ENCODE measurements at places on chromosomes 3 and 15.

DNA sequence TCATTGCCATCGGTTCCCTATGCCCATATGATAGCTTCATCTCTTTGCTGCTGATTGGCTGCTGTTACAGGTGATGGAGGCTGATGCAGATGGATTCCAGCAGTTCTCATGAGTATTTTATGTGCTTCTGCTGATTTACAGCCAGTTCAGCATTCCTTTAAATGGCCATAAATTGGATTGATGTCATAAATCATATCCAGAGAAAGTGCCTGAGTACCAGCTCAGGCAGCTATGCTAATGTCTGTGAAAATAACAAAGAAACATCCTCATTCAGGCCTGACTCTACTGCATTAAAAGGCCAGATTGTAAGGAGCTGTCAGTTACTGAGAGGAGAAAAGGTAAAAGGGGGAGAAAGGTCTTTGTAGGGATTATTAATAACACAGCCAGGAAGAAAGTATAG lies 756.8 kb downstream of the IGSF11 start:
- no peak for DNase-seq

GRCh38 chr3:119729996-119730395 lies 27.2 kb downstream of the CFAP91 start:
- DNase-seq, result no peak

DNA sequence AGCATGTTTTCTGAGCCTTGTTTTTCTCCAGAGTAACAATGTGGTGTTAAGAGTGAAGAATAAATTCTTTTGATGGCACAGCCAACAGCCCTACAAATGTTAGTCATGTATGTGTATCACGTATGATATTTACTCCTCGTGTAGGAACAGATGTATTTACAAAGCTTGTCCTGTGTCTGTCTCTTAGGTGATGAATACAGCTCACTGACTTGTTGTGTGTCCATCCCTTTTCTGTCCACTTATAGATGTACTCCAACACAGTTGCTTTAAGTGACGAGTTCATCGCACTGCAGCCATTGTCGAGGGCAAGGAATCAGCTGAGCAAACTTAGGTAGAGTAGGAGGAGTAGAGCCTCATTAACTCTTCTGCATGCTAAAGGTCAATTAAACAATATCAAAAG lies 78.1 kb downstream of the DCUN1D1 start:
- no peak for DNase-seq

DNA sequence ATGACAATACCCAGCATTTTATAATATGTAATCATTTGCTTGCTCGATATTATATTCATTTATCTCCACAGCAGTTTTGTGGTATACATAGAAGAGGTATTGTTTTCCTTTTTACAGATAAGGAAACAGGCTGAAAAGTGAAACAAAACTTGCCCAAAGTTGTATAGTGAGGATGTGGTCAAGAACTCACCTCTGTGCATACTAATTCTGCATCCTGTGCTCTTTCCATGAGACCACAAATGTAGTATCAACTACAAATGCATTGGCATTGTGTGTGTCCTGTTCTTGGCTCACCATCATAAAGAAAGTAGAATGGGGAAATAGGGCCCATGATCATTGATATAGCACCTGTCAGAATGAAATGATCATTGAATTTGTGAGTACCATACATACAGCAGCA lies 167.3 kb downstream of the NECTIN3 start:
- no peak for DNase-seq

DNA sequence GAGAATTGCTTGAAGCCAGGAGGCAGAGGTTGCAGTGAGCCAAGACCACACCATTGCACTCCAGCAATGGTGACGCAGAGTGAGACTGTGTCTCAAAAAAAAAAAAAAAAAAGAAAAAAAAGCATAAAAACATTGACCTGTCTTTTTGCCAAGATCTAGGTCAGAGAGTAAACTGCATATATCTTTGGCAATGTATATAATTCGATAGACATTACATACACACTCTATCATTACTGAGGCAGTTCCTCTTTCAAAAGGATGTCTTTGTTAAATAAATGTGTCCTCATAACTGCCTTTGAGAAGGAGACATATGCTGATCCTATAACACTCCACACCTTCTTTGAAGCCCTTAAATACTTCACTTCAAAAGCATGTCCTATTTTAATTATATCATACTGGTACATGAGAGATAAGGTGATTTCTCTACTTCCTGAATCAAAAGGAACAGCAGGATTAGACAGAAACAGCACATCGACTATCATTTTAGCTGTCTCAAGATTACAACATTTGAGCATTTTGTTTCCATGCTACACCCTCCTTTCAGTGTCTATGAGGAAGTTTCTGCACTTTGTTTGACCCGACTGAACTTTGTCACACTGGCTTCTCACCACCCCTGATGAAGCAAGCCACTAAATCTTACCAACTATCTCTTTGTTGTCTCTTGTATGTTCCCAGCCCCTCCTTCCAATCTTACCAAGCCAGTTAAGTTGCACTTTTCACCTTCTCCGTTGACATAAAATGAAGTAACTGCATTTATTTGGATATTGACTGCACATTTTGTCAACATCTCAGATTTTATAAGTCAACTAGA lies 335.8 kb downstream of the MECOM start:
- DNase-seq, result no peak

DNA sequence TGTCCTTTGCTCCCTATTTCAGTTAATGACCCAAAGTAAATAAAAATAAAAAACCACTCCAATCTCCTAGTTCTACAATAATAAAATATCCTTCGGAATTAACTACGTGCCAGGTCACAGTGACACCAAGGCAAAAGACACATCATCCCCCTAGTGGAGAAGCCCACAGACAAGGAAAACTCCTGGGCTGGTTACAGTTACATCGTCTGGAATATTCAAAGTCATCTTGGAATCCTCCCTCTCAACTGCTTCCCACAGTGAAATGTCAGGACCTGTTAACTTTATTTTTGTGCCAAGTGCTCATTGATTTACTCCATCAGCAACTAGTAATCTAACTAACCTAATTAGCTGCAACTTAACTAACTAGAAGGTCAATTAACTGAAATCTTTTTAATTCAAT lies 349.3 kb downstream of the MAGI1 start:
- no peak for DNase-seq

- DNase-seq, result no peak
Measured at GRCh38 chr15:31326875-31327668, 437 bp downstream of the KLF13 start.

GRCh38 chr15:58551764-58552504 lies 120.1 kb downstream of the LIPC start:
- DNase-seq, result no peak

DNA sequence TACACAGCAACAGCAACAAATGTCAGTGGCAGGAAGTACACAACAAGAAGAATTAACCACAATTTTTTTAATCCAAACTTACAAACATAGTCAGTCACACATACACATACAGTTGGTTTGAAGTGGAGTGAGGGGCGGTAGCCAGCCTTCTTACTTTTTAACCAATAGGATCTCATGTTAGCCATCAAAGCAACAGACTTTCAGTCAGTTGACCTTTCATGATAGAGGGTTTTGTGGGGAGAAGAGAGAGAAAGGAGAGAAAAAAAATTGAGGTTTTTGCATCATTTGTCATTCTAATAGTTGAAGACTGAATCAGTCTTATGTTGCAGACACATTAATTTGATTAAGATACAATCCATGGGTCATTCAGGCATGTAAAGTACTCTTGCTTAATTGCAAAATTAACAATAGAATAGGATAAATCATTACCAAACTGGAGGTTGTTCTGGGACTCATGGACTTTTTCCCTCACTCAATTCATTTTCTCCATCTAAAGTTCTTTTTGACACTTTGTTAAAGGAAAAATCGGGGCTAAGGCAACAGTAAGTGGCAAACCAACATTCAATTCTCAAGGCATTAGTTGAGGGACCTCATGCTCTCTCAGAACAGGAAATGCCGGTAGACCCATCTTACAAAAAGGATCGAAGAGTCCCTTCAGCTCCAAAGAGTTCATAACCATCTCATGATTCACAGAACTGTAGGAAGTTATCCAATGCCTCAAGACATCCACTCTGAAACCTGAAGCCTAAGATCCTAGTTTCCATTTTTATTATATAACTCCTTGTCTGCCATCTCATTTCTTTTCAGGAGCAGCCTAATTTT lies 159.5 kb upstream of the LPP start:
- DNase-seq, result no peak

- no peak for DNase-seq
Measured at GRCh38 chr3:31502803-31503221, 29.9 kb upstream of the STT3B start.

DNA sequence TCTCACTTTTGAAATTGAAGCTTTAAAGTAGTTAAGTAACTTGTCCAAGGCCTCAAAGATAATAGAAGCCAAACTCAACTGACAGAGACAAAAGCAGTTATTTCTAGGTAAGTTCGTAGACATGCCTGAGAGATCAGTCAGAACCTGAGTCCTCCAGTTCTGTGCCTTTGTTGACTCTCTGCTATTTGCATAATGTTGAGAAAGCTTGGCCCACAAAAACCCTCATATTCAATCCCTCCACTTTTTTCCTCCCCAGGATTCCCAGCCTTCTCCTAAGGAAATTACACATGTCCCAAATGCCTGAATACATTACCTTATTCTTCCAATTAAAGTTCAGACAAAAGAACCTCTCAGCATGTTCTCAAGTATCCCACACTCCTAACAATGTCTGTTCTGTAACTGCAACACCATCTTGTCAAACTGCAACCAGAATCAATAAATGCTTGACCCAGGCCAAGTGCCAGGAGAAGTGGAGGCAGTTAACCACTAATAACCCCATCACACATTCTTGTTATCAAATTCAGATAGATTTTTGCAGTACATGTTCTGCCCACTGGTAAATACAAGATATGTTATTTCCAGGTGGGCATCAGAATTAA lies 217.8 kb downstream of the LRRC3B start:
- DNase-seq, result no peak

DNA sequence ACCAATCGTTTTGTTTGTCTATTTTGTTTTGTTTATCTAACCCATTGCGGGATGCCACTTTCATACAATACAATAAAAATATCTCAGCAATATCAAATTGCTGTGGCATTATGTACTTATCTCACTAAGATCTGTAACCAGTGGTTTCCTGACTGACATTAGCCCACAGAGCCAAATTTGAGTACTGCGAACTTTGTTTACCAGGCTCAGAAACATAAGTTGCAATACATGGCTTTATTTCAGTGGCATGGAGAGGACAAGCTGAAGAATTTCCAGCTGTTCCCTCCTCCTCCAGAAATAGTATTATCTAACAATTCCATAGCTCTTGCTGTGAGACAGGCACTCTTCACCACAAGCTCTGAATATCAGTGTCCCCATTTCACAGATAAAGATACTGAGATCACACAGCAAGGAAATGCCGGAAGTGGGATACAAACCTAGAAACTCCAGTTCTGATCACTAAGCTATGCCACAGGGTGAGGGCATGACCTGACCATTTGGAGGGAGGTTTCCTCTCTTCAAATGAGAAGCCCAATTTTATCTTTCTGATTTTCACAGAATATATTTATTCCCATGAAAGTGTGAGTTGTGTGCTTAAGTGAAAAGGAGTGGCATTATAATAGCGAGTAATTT lies 469.9 kb upstream of the CBLB start:
- DNase-seq, result no peak

GRCh38 chr3:40912461-40912860 lies 286.8 kb upstream of the CTNNB1 start:
- no peak for DNase-seq

DNA sequence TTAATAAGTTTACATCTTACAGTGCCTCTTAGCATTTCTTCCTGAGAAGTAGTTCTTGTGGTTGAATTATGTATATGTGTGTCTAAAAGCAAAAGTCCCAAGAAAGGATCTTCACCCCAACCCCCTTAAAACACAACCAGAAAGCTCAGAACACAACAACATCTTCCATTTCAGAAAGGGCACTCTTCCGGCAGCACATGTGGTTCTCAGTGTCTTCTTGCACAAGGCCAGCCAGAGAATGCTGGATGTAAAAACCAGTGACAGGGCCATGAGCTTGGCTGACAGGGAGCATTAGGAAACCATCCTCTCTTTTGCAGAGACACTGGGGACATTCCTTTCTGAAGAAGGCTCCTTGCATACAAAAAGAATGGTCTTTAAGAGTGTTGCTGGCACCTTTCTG lies 45.0 kb downstream of the EEFSEC start:
- no peak for DNase-seq

DNA sequence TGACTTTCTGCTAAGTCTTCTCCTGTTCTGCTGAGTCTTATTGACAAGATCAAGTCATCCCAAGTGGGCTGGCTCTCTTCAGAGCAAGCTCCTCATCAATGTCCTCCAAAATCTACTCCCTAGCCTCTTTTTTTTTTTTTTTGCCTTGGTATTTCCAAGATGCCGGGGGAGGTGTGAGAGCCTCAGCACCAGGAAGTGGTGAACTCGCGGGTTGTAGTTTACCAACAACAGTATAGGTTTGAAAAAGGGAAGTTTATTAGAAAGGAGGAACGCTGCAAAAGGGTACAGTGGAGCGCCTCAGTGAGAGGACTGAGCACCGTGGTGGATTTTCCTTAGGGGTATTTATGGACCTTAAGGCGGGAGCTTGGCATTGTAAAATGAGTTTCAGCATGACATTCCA lies 94.3 kb upstream of the SGO1 start:
- DNase-seq, result no peak

DNA sequence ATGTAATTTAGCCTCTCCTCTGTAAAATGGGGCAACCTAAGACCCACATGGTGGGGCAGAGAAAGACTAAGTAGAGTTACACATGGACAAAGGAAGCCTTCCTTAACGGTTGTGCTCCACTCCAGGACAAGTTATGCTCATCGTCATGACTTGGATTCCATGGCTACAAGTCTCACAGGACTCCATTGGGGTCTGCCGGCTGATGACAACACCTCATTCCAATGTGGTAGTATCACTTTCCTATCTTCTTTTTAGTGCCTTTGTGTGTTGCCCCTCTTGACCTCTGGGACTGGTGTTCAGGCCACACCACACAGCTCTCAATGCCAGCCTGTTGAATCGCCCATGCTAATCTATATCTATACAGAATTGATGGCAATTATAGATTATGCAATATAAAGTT lies 181.3 kb upstream of the WNT5A start:
- DNase-seq, result no peak

DNA sequence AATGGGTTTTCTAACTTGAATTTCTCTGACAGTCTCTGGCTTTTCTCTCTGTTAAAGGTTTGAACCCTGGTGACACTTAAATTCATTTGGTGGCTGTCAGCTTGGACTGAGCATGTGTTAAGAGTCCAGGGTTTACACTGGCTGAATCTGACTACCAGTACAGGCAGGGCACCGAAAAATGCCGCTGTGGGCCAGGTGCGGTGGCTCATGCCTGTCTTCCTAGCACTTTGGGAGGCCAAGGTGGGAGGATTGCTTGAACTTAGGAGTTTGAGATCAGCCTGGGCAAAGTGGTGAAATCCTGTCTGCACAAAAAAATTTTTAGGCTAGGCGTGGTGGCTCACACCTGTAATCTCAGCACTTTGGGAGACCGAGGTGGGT lies 1.8 kb downstream of the MANF start:
- DNase-seq, result no peak

- no peak for DNase-seq
Measured at GRCh38 chr3:197736010-197736490, 654 bp downstream of the RUBCN start.

- no peak for DNase-seq
Measured at GRCh38 chr15:40115670-40116093, 7.0 kb upstream of the BMF start.

GRCh38 chr3:18527691-18528090 lies 102.6 kb upstream of the SATB1 start:
- DNase-seq, result no peak
